ENCODE measurements at places on chromosomes 16 and 17.

DNA sequence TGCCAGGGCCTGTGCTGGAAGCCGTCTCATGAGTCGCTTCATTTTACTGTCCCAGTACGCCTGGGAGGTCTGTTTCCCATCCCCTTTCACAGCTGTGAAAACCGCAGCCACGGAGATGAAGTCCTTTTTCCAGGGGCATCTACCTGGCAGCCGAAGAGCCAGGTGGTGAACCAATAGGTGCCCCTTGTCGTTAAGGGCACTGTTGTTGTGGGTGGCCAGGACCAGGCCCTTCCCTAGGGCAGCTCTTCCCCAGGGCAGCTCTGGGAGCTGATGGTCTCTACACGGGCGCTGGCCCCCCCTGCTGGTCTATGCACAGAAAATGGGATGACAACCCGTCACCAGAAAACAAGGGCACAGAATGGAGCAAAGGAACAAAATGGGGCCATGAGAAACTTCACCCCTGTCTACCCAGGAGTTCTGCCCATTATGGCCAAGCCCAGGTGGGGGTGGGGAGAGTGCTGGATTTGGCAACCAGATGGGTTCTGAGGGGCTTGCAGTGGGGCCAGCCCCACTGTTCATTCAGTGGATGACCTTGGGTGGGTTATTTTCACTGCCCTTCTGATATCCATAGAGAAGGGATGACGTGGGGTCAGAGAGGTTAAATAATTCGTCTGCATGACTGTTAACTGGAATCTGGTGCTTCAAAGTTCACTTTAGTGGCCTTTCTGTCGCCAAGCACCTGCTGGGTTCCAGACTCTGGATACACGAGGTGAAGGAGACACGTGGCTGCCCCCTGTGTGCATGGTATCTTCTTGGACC lies 11.5 kb downstream of the RMI2 start:
- DNase-seq: peak; percentile 25

DNA sequence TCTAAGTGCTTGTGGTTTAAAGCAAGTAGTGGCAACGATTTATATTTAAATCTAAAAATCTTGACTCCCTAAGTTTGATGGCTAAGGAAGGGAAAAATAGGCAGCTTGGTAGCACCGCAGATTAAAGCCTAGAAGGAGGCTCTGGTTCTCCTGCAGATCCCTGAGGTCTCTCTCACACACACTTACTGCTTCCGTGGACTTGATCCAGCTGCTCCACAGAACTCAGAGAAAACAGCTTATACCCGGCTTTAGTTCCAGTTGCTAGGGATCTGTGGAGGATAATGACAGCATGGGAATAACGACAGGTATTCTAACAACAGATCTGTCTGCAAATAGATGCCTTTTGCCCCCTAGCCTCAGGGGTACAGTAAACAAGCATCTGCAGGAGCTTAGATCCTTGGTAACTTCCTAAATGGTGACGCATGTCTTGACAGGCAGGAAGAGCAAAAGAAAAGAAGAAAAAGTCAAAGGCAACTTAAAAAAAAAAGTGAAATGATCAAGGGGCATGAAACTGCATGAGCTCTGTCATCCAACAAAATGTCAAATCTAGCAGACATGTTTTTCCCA lies 4.5 kb downstream of the WIPI1 start:
- DNase-seq: no peak

DNA sequence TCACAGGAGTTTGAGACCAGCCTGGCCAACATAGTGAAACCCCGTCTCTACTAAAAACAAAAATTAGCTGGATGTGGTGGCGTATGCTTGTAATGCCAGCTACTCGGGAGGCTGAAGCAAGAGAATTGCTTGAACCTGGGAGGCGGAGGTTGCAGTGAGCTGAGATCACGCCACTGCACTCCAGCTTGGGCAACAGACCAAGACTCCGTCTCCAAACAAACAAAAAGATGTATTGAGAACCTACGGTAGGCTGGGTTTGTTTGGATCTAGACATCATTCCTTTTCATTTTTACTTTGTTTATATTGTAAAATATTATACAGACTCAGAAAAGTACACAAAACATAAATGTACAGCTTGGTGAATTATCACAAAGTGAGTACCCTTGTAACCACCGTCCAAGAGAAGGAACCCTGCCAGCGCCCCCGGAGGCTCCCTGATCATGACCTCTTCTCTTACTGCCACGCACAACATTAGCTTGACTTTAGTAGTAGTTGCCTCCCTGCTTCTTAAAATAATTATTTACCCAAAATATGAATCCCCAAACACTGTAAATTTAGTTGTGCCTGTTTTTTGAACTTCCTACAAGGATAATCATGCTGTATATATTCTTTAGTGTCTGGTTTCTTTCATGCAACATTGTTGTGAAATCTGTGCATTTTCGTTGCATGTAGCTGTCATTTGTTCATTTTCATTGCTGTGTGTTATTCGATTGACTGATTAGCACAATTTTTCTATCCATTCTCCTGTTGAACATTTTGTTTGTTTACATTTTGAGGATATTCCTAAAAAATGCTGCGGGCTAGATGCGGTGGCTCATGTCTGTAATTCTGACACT lies 56.5 kb downstream of the KSR1 start:
- DNase-seq: no peak

GRCh38 chr17:57810721-57811637 lies 38.9 kb downstream of the MRPS23 start:
- DNase-seq: no peak

GRCh38 chr16:85625053-85625452 lies 11.9 kb downstream of the GSE1 start:
- no peak for DNase-seq

- no peak for DNase-seq
These were observed 8.4 kb upstream of the LGALS3BP start for GRCh38 chr17:78988152-78988551.

GRCh38 chr16:71347146-71347545 lies 11.4 kb upstream of the CALB2 start:
- DNase-seq: no peak

DNA sequence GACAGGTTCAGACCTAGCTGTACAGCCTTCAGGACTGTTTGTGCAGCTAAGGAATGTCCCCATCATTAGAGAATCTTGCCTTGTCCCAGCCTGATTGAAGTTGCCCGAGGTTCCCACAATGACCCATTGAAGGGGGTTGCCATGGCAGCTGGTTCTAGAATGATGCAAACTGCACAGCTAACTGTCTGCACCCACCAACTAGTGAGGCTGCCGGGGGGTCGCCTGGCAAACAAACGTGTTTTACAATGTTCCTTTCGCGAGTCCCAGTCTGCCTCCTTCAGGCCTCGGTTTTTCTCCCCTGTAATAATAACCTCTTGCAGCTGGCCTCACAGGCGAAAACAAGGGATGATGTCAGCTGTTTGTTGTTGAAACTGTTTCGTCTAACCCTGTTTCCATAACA lies 5.5 kb downstream of the C16orf96 start:
- no peak for DNase-seq

GRCh38 chr17:74619077-74619673 lies 4.4 kb downstream of the CD300E start:
- DNase-seq: no peak

DNA sequence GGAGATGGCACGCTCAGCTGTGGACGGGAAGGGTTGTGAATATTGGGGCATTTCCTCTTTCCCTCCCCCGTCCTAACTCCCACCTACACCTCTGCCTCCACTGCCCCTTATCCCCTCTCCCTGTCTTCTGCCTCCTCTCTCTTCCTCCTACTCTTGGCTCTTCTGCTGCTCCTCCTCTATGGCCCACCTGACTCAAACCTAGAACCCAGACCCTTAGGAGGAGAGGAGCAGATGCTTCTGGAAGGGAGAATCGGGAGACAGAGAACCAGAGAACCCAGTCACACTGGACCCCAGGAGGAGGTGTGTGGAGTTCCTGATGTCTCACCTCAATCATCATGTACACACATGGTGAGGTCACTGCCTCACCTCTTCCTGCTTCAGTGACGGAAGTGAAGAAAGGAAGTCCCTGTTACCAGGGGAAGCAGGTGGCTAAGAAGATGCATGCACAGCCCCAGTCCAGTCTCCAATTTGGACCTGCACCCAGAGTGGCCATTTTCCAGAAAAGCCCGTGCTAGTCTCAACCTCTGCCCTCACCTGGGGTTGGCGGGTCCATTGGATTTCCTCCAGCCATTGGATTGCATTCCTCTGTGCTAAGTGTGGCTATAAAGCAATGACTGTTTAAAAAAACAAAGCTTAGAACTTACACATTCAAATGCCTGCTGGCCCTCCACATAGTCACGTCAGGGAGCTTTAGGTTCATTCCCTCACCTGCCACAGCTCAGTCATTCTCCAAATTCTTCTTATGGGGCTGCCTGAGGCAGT lies 4.0 kb downstream of the RNF222 start:
- DNase-seq: no peak

GRCh38 chr16:86086471-86086870 lies 187.5 kb downstream of the IRF8 start:
- DNase-seq: no peak

GRCh38 chr17:39461926-39462569 lies 762 bp downstream of the CDK12 start:
- DNase-seq: no peak

GRCh38 chr16:79740252-79740651 lies 139.7 kb upstream of the MAF start:
- DNase-seq: no peak

- no peak for DNase-seq
These were observed 10.2 kb upstream of the STRADA start for GRCh38 chr17:63751806-63752205.

DNA sequence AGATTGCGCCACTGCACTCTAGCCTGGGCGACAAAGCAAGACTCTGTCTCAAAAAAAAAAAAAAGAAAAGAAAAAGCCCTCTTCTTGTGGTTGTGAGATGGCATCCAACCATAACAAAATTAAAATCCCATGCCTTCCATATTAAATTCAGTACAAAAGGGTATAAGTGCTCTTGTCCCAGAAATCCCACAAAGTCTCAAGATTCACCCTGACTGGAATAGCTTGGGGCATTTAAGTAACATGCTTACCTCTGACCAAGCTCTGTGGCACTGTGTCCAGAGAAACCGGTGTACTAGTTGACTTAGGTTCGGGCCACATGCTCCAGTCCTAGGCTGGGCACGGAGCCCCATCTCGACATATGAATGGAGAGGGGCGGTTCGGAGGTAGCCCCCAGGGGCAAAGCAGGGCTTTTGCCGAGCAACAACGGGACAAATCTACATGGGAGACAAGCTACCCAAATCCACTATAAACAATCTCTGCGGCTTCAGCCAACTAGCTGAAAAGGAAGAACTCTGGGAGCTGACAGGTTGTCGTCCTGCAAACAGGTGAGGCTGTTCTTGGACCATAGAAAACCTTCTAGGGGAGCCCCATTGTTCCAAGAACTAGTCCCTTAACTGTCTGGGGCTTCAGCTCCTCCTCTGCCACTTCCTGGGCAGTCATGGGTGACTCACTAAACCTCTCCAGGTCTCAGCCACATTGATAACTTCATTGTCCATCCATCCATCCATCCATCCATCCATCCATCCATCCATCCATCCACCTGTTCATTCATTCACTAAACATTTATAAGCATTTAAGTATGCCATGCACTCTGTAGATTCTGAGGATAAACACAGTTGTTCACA lies 10.3 kb upstream of the IL4R start:
- no peak for DNase-seq

DNA sequence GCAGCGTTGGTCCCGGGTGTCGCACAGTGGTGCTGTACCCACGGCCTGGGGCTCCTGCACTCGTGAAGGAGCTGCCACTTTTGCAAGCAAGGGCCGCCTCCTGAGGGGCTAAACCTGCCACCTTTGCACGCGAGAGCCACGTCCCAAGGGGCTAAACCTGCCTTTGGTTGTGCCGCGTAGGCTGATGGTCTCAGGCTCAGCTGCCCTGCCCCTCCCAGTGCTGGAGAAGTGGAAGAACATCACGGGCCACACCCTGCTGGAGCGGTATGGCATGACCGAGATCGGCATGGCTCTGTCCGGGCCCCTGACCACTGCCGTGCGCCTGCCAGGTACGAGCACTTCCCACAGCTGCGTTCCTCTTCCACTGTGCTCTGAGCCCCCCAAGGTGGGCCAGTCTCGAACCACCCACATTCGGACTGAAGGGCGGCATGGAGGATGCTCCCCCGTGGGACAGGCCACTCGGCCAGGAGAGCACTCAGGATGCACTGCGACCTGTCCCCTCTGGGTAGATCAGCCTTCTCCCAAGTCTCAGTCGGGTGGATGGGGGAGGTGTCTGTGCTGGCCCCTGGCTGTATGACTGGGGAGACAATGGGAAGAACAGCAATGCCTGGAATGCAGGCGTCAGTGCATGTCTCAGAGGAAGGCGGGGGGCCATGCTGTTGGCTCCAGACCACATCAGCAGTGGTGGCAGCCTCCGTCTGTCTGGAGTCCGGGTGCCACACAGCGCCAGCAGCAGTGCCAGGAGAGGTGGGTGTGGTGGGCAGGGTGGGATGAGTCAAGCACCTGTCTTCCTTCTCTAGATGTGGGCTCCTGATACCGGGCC lies 20.7 kb downstream of the ACSF3 start:
- DNase-seq: no peak

- DNase-seq: no peak
These were observed 14.3 kb downstream of the SLC16A3 start for GRCh38 chr17:82242977-82243647.

GRCh38 chr16:4506450-4506849 lies 30.3 kb downstream of the HMOX2 start:
- peak; percentile 27 for DNase-seq

DNA sequence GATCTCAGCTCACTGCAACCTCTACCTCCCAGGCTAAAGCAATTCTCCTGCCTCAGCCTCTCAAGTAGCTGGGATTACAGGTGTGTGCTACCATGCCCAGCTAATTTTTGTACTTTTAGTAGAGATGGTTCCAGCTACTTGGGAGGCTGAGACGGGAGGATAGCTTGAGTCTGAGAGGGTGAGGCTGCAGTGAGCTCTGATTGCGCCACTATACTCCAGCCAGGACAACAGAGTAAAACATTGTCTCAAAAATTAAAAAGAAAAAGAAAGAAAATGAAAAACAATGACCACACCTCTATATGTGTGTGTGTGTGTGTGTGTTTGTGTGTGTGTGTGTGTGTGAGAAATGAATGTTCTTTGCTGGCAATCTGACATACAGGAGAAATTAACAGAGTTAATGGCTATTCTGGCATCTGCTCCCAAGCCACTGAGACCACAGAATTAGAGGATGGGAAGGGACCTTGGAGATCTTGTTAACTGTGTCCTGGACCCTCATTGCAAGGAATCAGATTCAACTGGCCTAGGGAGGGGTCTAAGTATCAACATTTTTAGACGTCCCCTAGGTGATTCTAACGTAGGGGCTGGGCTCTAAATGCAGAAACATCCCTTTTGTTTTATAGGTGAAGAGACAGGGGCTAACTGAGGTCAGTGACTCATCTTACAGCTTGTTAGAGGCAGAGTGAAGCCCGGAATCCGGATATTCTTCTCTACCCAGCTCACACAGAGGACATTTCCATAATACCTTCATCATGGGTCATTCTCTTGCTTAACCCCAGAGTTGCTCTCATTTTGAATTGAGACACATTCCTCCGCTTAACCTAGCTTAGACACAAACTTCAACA lies 16.4 kb upstream of the MARCHF10 start:
- DNase-seq: no peak
